Fibroblast of mammary gland (primary cell): ENCODE measurements at places on chromosomes 12 and 14.
A peak's percentile ranks its signal among the peaks of the same experiment; 100 is the strongest.

DNA sequence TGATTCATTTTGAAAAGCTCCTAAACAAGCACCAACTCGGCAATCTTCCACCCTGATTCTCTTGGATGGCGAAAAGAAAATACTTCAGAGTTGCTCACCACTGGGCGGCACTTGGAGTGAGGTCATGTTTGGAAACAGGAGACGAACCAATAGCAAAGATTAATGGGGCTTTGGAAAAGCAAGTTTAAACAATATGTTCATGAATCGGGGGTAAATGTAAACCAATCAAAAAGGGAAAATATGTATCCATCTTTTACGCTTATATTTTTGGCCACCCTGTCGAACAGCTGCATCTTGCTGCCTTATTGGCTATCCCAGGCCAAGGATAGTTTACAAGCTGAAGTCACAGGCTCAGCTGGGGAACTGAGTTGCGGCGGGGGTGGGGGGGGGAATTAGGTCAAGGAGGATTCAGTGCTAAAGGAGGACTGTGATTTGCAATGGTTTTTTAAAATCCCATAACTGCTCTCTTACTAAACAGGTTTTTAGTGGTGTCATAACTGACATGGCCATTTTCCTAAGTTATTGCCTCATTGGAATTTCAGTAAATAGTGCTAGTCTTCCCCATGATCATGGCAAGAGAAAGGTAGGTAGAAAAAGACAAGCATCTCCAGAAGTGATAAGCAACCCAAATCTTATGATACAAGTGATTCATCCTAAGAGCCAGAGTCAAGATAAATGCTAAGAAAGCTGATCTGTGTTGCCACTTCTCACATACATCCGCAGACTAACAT lies 210.6 kb downstream of the PHLDA1 start:
- DNase-seq = peak; percentile 99

GRCh38 chr12:69966839-69967238 lies 141.8 kb downstream of the MYRFL start:
- peak; percentile 83 for DNase-seq

GRCh38 chr14:102882226-102882906 lies 40.1 kb upstream of the AMN start:
- DNase-seq = no peak

DNA sequence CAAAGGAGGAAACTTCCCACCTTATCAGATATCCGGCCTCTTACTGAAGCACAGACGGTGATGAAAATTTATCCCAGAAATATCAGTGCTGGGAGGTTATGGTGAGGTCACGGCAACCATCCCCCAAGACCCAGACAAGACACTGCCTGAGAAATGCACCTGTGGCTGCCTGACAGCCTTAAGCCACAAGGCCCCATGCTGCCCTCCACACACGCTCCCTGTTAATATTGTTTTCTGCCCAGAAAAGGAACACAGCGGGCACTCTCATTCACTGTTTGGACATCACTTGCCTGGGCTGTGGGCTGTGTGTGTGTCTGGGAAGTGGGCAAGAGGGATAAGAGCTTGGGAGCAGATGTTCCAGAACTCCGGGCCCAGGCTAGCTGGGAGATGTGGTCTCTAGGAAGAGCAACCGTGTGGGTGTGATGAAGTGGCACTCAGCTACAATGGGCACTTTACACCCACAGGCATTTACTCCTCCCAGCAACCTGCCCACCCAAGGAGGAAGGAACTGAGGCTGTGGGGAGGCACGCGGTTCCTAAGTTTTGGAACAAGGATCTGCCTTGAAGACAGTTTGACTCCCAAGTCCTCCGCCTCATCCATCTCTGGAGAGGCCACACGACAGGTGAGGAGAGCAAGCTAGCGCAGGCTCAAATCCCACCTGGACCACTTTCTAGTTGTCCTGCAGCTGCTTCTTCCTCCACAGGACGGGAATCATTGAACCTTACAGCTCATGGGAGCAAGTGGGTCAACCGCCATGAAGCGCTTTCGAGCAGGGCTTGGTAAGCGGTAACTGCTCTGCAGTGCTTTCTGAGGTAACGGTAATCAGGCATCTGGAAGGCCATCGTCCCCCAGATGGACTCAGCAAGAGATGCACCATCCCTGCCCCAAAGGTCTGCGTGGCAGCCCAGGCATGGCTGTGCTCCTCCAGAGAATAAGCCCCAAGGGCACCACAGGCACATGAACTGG lies 91.4 kb downstream of the CHGA start:
- DNase-seq = no peak

- DNase-seq = peak; percentile 46
Observed at GRCh38 chr12:42326541-42327226, 717 bp downstream of the PPHLN1 start.
